Right kidney (tissue), 9 donors: ENCODE measurements at places on chromosomes 1 and 21.

- DNase-seq: no peak
Observed at GRCh38 chr1:29896791-29897714, 660.7 kb downstream of the PTPRU start.

- DNase-seq: no peak
Observed at GRCh38 chr21:31670070-31670469, 10.6 kb downstream of the SOD1 start.

DNA sequence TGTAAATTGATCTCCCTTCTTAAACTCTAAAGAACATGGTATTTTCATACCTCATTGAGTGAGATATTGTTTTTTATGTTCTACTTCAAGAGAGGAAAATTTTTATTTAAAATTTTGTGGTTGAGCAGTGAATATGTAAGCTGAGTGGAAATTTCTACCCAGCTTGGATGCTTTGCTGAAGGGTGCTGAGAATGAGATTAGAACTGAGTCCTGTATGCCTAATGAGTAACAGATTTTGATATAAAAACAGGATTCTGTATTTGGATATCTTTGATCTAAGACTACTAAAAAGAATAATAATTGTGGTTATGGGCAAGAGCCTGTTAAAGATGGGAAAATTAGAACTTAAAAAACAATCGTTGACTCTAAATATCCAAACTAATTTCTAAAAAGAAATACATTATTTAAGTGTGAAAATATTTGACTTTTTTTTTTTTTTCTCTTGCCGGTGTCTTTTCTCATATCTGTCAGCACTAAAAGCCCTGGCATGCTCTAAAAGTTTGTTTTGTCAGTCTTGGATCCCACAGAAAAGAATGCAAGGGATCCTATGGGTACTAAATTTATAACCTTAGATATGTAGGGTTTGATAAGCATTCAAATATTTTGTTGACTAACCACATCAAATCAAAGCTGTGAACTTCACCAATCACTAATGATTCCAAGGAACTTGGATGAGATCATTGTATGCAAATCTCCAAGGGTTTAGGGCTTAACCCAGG lies 652.3 kb downstream of the PTPRC start:
- DNase-seq: no peak

DNA sequence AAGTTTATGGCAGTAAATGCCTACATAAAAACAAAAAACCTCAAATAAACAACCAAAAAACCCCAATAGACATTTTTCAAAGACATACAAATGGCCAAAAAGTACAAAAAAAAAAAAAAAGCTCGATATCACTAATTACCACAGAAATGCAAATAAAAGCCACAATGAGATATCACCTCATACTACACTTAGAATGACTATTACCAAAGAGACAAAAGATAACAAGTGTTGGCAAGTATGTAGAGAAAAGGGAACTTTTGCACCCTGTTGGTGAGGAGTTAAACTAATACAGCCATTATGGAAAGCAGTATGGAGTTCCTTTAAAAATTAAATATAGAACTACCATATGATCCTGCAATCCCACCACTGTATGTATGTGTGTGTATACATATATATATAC lies 21.1 kb downstream of the SLC25A24 start:
- DNase-seq: no peak

DNA sequence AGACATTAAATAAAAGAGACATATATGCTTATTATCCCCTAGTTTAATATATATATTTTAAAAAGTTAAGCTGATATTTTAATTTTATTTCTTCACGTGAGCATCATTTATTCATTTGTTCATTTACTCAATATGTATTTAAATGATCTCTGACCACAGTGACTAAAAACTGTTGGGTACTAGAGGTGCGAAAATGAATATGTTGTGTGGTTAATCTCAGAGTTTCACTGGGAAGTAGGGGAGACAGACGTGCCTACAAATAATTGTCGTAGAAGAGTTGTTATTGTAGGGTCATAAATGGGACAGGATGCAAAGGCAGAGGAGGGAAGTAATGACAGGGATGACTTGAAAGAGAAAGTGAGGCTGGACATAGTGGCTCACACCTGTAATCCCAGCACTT lies 213.0 kb upstream of the CACYBP start:
- DNase-seq: no peak

DNA sequence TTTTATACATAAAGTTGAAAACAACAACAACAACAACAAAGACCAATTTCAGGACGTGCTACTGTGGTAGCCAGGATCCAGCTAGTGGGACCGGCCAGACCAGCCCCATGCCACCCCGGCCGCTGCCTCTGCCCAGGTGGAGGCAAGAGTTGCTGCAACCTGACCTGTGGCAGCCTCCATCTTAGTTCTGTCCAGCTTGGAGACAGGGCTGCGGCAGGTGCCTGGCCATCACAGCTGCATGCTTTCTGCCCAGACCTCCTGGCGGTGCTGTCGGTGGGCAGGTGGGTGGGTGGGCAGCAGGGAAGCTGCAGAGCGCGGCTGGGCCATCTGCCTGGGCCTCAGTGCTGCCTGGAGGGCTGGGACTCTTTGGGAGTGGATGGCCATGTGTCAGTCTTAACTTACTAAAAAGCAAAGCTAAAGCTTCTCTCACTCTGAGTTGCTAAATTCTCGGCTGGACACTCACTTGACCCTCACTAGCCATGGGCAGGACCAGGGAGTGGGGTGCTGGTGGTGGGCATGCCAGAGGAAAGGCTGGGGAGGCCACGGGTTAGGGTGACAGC lies 38.6 kb downstream of the KIAA1614 start:
- no peak for DNase-seq

- DNase-seq: no peak
Observed at GRCh38 chr1:115877511-115877910, 36.6 kb upstream of the NHLH2 start.

- no peak for DNase-seq
Observed at GRCh38 chr1:28067523-28068090, 20.8 kb downstream of the EYA3 start.
